Activated naive CD4-positive, alpha-beta T cell treated with Interleukin-2 at 50 U/mL for 16 hours (primary cell): ENCODE measurements at places on chromosomes 6 and 20.
A peak's percentile ranks its signal among the peaks of the same experiment; 100 is the strongest.

DNA sequence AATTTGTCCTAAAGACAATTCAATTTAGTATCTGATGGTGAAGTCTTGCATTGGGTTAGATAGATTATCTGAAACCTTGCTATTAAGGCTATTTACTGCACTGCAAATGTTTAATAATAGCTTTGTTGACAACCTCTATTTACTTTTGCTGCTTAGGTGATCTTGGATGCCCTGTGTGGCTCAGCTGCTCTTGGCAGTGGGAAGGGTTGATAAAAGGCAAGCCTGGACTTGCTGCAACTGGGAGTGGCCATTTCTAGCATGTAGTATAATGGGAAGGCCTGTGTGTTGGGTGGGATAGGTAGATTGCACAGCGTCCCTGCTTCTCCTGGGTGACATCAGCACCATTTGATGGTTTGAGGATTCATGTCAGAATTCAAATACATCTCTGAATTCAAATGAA is 49.1 kb downstream of the ARMC2 start:
- no peak for DNase-seq

- peak; percentile 55 for DNase-seq
These were observed 47.2 kb downstream of the TRERF1 start for GRCh38 chr6:42404484-42404883.

GRCh38 chr6:7904654-7905319 is 5.8 kb downstream of the TXNDC5 start:
- no peak for DNase-seq

- DNase-seq = no peak
These were observed 16.5 kb downstream of the GTF2H5 start for GRCh38 chr6:158184608-158185007.

GRCh38 chr6:52317841-52318581 is 33.5 kb upstream of the MCM3 start:
- DNase-seq = no peak

DNA sequence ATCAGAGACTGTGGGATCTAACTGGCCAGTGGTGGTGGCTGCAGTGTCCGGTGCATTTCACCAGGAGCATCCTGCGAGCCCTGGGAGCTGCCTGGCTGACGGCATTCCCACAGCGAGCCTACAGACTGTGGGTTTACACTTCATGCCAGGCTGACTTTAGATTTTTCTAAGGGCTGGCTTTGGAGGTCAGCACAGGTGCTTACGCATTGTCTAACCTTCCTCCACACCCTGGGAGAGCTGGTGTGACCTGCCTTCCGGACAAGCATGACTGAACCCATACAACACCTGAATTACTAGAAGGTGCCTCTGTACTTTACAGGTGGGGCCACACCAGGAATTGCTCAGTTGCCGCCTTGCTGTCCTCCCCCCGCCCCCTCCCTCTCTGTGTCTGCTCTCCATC is 96.2 kb downstream of the RREB1 start:
- no peak for DNase-seq
